Motor neuron (in vitro differentiated cells): ENCODE measurements at places on chromosomes 5 and 9.

GRCh38 chr5:80026841-80027240, 8.3 kb upstream of the THBS4 start:
- no peak for ATAC-seq

DNA sequence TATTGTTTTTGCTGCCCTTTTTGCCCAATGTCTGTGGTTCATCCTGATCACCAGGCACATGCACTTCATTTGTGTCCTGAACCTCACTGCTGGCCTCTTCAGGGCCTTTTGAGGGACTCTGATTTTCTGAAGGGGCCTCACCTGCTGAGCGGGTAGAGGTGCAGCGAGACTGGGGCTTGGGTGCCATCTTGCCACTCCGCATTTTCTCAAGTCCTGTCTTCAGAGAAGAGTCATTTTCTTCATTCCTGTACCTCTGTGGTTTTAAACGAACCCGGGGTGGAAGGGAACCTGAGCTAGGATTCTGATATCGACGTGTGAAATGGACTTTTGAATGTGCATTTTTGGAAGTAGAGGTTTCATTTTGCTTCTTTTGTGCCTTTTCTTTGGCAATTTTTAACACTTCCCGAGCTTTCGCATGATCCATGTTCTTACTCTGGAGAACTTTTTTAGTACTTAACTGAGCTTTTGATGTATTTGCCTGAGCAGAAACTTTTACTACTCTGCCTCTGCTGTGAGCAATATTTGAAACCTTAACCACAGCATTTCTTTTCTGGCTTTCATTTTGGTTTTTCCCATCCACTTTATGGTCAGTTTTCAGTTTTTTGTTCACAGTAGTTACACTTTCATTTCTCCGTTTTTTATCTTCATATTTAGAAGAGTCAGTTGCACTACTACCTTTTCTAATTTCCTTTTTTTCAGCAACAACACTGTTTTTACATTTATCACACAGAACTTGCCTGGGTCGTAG, 26.1 kb downstream of the PWWP2A start:
- ATAC-seq, result no peak

DNA sequence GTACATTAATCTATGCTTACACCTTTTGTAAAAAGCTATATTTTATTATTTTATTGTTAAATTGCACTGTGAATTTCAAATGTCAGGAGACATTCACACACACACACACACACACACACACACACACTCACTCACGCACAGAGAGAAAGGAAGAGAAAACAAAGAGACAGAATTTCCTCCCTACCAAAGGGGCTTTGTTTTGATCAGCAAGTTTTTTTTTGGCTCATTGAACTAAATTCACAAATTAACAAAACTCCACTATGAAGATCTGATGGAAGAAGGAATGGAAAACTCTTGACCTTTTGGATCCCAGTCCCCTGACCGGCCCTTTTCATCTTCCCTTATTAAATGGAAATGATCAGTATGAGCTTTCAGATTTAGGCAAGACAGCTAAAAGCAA, 161.2 kb downstream of the PDE4D start:
- no peak for ATAC-seq

GRCh38 chr5:125894383-125894782, 528.8 kb upstream of the GRAMD2B start:
- no peak for ATAC-seq

- ATAC-seq, result no peak
Measured at GRCh38 chr9:125202846-125203618, 2.7 kb downstream of the RABEPK start.

GRCh38 chr9:110282739-110283081, 26.4 kb upstream of the TXN start:
- ATAC-seq, result no peak

DNA sequence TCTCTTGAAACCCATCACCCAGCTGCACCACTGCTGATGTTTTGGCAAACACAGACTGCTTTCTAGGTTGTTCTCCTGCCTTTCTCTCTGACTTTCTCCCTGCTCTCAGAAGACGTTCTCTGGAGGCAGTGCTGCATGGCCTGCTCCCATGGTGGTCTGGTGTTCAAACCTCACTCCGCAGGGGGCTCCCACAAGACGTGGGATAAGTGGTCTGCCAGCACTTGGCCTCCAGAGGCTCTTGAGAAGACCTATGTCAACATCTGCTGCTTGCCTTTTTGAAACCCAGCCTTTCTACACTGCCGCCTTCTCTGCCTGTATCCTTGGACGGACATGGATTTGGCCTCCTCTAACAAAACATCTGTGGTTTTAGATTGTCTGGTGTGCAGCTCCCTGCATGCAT, 16.6 kb downstream of the USP20 start:
- no peak for ATAC-seq

- ATAC-seq, result no peak
Measured at GRCh38 chr5:91170266-91170665, 212.9 kb downstream of the ARRDC3 start.

- no peak for ATAC-seq
Measured at GRCh38 chr5:136446565-136446964, 81.2 kb upstream of the TRPC7 start.
